ENCODE measurements at places on chromosomes 7 and 10.

DNA sequence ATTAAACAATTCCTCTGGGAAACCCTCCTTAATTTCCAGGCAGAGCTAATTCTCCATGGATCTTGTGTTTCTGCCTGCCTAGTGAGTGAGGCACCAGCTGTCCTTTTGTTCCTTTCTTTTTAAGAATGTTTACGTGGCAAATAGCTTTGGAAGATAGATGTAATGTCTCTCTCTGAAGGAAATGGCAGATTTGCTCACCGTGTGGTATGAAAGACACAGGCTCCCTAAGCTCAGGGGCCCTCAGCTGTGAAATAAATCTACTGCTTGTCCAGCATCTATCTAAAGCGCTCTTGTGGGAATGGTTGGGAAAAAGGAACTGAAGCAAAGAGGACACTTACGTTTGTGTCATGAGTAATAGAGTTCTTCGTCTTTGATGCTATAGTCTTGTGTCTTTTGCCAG is 64.6 kb downstream of the FAS start:
- no peak for ATAC-seq

GRCh38 chr7:37558320-37559096 is 109.8 kb upstream of the ELMO1 start:
- no peak for ATAC-seq

DNA sequence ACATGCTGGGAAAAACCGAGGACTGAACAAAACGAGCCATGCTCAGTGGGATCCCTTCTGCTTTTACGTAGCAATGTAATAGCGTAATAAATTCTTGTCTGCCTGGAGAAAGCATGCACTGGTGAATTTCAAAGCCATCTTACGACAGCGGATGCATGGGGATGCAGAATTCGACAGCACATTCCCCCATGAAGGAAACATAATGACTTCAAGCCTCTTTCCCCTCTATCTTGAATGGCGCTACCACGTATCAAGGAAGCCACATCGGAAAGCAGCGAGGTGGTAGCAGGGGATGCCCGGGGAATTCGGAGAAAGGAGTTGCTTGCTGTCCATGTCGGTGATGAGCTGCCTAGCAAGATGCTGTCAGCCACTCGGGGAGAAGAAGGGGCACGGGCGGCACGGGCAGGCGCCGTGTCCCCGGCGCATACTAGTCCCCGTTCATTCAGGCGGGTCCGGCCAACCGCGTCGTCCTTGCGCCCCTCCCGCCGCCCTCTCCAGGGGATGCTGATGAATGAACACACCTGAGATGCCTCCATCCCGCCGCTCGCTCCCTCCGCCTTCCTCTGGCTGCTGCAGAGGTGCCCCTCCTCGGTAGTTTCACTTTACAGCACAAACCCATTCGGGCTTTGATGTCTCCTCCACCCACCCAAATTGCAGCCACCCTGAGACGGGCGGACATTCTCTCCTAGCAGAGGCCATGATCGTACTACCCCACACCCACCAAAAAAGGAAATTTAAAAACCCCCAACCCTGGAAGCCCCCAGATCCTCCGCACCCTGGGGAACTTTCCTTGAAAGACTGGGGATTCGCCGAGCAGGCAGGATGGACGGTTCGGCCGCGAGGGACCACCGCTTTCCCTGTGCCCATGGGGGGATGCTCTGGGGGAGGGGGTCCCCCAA is 644 bp downstream of the SORBS1 start:
- ATAC-seq, result no peak

DNA sequence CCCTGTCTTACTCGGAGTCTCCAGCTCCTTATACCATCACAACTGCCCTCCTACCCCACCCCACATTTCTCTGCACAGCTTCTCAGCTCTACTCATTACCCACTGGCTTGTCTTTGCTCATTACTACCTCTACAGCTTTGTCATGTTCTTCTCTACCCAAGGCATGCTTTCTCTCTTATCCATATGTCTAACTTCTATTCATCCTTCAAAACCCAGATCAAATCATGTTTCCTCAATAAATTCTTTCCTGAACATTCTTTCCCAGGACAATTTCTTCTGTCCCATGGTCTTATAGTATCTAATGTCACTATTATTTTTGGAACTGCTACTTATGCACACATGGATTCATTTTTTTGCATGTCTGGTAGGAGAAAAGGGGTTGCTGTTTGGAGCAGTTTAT is 231.4 kb downstream of the PTEN start:
- ATAC-seq, result no peak

- ATAC-seq, result no peak
Measured at GRCh38 chr7:107100824-107101223, 56.3 kb downstream of the PRKAR2B start.

- no peak for ATAC-seq
Measured at GRCh38 chr10:131131726-131132591, 179.6 kb downstream of the TCERG1L start.

- ATAC-seq, result no peak
Measured at GRCh38 chr10:10361301-10361885, 656.3 kb upstream of the CELF2 start.

- peak; percentile 65 for ATAC-seq
Measured at GRCh38 chr10:114876602-114877300, 55.2 kb downstream of the FHIP2A start.

- no peak for ATAC-seq
Measured at GRCh38 chr10:119030421-119031250, 1.1 kb downstream of the NANOS1 start.

DNA sequence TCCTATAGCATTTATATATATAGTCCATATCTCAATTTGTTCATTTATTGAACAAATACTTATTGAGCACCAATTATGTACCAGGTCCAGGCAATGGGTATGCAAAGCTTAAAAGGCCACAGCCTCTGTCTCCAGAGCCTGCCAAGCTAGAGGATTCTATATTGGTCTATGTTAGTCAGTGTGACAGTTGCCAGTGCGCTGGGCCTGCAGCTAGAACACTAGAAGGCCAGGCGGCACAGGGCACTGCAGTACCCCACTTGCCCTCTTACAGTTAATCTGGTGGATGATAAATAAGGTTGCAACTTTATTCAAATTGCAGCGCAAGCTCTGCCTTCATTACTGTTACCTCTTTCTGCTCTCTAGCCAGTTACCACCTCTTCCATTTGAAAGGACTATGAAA is 68.8 kb downstream of the PPP1R3C start:
- no peak for ATAC-seq

- ATAC-seq, result no peak
Measured at GRCh38 chr7:110881721-110882120, 209.2 kb upstream of the LRRN3 start.

- peak; percentile 48 for ATAC-seq
Measured at GRCh38 chr7:151631570-151631952, 111.9 kb upstream of the RHEB start.

- ATAC-seq, result no peak
Measured at GRCh38 chr7:70557338-70557737, 574.6 kb upstream of the GALNT17 start.

GRCh38 chr7:55723621-55723941 is 139.0 kb downstream of the SEPTIN14 start:
- ATAC-seq, result no peak

- ATAC-seq, result no peak
Measured at GRCh38 chr7:101630591-101630990, 1.5 kb upstream of the MYL10 start.

GRCh38 chr7:42236976-42237810 is at the start of gene GLI3:
GLI3 (minus strand) TSS chr7:42237209; CDS start chr7:42223253, 13,956 bp downstream.
- ATAC-seq, result peak; percentile 86

GRCh38 chr7:66170309-66171231 is 34.6 kb upstream of the TPST1 start:
- peak; percentile 89 for ATAC-seq

Measured in gastroesophageal sphincter (tissue), 4 donors.